ENCODE measurements at places on chromosomes 6 and 20. TPM values are rescaled to one million over a fixed set of nuclear protein-coding genes. Genes with fewer than 3 reads are reported as not detected.

GRCh38 chr6:88823998-88824397 is 139.4 kb downstream of the RNGTT start:
- no peak for DNase-seq

The CGA gene
- not detected for total RNA-seq

The POM121L2 gene
- not detected for total RNA-seq

The CALHM4 gene
- total RNA-seq, result not detected

The ABT1 gene
- total RNA-seq, result 27.3 TPM

DNA sequence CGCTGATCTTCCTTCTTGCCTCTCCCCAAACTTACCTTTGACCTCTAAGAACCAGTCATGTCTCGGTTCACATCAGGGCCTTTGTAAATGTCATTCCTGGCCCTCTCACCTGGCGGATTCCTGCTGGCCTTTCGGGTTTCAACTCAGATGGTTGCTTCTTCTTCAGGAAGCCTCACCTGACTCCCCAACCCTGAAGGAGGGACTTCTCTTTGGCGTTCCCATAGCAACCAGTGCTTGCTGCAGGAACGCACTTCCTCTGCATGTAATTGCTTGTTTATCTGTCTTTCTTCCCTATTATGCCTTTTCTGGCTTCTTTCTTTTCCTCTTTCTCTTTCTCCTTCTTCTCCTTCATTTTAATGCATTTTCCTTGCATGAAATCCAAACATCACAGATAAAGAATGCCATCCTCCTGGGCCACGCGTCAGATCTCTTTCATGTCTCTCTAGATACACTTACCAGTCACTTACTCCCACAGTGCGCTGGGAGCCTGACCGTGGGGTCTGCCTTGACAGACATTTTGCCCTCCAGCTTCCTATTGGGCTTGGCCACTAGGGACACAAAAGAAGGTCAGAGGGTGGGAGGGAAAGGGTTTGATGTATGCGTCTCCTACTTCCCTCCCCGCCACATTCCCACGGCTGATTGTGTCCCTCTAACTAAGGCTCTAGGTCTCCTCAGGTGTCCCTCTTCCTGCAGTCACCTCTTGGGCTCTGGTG is 295.7 kb upstream of the TSHZ2 start:
- DNase-seq, result peak; percentile 51

- no peak for DNase-seq
Observed at GRCh38 chr20:49170714-49171113, 17.4 kb downstream of the STAU1 start.

DNA sequence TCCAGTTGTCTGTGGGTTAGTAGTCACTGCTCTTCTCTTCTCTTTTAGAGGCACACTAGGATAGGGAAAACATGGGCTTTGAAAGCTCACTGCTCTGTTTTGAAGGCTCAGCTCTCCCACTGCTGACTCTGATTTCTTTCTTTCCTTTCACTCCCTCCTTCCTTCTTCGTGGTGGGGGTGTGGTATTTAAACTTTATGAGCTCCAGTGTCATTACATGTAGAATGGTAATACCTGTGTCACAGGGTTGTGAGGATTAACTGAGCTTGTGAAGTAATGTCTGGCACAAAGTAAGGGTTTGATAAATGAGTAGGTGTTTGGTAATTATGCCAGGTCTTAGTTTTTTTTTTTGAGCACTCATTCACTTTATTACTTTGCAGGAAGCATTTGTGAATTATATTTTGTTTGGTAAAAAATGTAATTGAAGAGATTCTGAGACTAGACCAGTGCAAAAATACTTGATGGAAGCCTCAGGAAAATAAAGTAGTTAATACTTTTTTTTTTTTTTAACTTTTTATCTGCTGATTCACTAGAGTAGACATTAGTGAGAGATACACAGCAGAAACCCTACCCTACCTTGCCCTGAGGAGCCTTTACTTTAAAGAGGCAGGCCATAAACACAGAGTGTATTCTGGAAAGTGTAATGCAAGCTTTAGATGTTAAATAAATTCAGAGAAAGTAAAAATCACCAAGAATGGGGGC is 17.3 kb downstream of the SMAP1 start:
- DNase-seq, result no peak

DNA sequence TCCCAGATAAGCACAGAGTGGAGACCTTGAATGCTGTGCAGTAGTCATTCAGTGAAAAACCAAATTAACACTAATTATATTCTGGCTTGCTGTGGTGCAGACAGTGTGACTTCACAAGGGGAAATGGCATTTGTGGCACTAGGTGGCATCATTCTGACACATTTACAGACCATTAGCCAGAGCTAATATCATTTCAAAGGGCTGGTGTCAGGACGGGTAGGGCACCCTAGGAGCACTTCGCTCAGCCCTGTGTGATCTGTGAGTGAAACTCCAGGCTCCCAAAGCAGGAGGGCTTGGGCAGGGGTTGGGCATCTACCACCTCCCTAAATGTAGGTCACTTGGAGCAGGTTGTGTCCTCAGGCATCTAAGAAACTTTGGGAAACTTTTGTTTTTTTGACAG is 555.8 kb downstream of the PKHD1 start:
- DNase-seq, result no peak

GRCh38 chr6:2196079-2196679 is 49.2 kb downstream of the GMDS start:
- DNase-seq, result no peak

- DNase-seq, result no peak
Observed at GRCh38 chr20:37426106-37426505, 80.2 kb downstream of the SRC start.

The MCM8 gene
- total RNA-seq, result 33.3 TPM

The PBOV1 gene
- total RNA-seq, result not detected

DNA sequence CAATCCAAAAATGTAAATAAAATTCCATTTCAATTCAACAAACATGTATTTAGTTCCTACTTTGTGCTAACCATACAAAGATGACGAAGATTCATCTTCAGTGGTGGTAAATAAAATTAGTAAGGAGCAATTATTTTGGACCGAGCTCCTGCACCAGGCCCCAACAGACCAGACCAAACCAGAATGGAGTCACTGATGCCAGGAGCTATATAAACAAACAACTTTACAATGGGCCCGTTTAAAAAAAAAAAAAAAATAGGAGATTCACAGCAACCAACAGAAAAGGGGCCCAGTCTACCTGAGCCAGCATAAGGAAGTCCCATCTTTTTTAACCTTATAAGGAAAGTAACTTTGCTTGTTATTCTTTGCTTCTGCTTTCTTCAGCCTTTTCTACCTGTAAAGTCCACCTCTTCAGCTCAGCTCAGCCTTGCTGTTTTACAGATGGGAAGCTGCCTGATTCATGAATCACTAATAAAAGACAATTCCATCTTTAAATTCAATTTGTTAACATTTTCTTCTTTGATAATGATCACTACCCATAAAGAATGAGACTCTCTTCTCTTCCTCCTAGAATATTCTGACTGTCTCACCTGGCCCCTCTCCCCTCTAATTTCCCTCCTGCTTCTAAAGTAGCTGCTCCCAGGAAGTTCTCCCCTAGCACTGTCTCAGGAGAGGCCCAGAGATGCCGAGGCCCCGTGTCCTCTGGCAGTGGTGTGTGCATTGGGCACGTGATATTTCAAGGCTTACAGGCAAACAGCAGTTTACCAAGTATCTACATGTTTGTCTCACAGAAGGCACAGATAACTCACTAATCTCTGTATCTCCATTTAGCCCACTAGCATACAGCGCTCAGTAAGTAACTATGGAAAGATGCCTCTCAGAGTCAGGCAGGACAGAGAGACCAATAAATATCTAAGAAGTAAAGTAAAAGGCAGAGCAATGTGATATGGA is 8.4 kb downstream of the MBOAT1 start:
- DNase-seq, result no peak

DNA sequence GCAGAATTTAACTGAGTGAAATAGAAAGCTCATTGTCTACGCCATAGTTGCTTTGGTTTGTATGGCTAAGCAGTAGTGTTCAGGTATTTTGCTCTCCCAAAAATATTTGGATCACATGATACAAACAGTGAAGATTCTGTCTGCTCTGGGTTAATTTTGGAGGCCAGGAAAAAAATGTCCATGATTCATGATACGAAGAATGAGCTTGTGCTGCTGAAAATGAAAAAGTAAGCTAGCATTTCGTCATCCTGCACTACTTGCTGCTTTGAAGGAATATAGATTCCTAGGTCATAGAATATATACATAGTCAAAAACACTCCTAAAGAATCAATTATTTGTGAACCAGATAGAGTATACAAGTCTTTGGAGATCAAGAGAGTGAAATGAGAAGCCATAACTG is 8.3 kb downstream of the WRNIP1 start:
- DNase-seq, result no peak

Measured in H9 (cell line).